ENCODE measurements at places on chromosomes 2 and 18.
A peak's percentile ranks its signal among the peaks of the same experiment; 100 is the strongest.

GRCh38 chr2:189576396-189576795 lies 4.2 kb downstream of the SLC40A1 start:
- peak; percentile 54 for DNase-seq

GRCh38 chr2:188181067-188181838 lies 110.4 kb upstream of the GULP1 start:
- no peak for DNase-seq

DNA sequence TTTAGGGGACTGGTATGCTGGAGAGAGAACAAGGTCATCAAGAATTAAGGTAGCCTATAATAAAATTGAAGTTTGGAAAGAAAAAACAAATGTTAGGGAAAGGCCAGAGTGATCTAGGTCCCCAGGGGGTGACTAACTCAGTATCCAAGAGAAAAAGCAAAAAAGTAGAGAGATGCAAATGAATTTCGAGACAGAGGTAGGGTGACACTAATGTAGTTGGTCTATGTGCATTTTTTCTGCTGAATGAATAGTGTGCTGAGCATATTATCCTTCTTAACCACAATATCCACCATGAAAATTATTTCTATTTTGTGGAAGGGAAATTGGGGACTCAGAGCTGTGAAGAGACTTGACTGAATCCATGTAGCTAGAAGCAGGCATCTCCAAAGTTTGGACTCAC lies 9.8 kb downstream of the IL36A start:
- no peak for DNase-seq

- DNase-seq = no peak
Measured at GRCh38 chr2:177161741-177162460, 50.7 kb upstream of the HNRNPA3 start.

- no peak for DNase-seq
Measured at GRCh38 chr2:191155608-191156071, 4.8 kb upstream of the STAT4 start.

DNA sequence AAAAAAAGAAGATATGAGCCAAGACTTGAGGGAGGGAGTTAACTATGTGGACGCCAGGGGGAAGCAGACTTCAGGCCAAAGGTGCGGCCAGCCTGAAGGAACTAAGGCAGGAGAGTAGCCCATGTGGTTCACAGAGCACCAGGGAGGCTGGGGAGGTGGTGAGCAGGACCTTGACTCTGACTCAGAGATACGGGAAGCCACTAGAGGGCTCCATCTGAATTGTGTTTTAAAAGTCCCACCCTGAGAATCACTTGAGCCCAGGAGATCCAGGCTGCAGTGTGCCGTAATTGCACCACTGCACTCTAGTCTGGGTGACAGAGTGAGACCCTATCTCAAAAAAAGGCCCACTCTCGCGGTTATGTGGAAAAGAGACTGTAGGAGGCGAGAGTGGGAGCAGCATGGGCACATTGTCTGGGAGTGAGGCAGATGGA lies 12.3 kb downstream of the CEP192 start:
- no peak for DNase-seq

- DNase-seq = peak; percentile 46
Measured at GRCh38 chr2:128289439-128289838, 29.2 kb downstream of the HS6ST1 start.

GRCh38 chr2:170276056-170276455 lies 98.1 kb downstream of the MYO3B start:
- no peak for DNase-seq

- no peak for DNase-seq
Measured at GRCh38 chr2:135245071-135245470, 193.0 kb downstream of the RAB3GAP1 start.

- DNase-seq = no peak
Measured at GRCh38 chr2:222268311-222268990, 30.3 kb downstream of the PAX3 start.

GRCh38 chr18:29160170-29160569 lies 983.2 kb upstream of the CDH2 start:
- DNase-seq = no peak

- no peak for DNase-seq
Measured at GRCh38 chr2:28300485-28301341, 91.9 kb upstream of the FOSL2 start.
